ENCODE measurements at places on chromosomes 7 and 10.

- DNase-seq = no peak
Observed at GRCh38 chr10:34575882-34576281, 239.2 kb downstream of the PARD3 start.

DNA sequence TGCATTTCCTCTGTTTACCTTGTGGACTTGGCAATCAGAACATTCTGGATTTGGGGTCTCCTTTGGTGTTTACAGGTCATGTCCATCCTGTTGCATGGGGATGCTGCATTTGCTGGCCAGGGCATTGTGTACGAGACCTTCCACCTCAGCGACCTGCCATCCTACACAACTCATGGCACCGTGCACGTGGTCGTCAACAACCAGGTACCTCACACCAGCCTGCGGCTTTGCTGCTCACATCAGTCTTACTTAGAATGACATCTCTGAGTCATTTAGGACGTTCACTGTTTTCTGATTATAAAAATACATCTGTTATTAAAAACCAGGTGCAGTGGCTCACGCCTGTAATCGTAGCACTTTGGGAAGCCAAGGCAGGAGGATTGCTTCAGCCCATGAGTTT is 67.0 kb upstream of the ZMIZ2 start:
- no peak for DNase-seq

DNA sequence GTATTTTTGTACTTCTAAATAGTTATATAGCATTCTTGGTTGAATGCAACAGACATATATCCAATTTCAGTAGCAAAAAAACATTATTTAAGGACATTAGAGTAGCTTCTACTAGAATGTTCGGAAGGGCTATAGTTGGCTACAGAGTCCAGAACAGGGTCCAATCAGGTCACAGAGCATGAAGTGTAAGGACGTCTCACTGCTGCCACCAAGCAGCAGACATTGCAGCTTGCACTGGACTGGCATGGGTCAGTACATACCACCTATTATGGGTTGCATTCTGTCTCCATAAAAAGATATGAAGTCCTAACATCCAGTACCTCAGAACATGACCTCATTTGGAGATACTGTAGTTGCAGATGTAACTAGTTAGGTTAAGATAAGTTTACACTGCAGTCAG is 87.3 kb downstream of the LHFPL3 start:
- no peak for DNase-seq

DNA sequence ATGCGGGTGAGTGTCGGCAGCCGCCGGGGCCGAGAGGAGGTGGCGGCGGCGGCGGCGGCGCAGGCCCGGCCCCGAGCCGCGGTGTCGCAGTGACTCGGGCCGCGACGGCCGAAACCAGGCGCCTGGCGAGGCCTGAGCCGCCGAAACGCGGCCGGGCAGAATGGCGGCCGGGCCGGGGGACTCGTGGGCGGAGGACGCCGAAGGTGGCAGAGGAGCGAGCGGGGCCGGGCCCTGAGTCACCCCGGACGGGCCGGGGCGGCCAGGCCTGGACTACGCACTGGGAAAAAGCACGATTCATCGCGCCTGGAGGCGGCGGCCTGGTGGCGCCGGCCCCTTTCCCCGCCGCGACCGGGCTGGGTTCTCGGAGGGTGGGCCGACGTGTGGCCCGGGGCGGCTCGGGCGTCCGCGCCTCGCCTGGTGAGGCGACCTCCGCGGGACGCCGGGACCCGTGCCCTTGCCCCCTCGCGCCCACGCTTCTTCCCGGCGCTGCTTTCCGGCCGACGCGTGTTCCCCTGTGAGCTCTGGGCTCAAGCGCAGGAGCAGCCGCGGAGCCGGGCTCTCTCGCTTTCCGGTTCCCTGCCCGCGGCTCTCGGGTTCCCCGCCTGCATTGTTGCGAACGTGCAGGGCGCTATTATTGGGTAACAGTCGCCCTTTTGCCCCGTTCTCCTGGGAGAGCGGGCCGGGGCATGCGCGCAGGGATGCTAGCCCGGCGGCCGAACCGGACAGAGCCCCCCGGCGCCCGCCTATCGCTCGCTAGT is 500 bp downstream of the CUL1 start:
- DNase-seq = peak; percentile 34
